Diencephalon (tissue), 1 donor: ENCODE measurements at places on chromosomes 4 and X. TPM values are rescaled to one million over a fixed set of nuclear protein-coding genes. Genes with fewer than 3 reads are reported as not detected.

The RADX gene
- 32.5 TPM for total RNA-seq

The TMPRSS11E gene
- total RNA-seq: not detected

The ZNF41 gene
- total RNA-seq: 11.8 TPM

The TRMT2B gene
- 9.7 TPM for total RNA-seq

The ENPEP gene
- 3.0 TPM for total RNA-seq

The HSFX4 gene
- not detected for total RNA-seq
